ENCODE measurements at places on chromosomes 7 and 10.

- DNase-seq = no peak
These were observed 152.5 kb downstream of the PLXDC2 start for GRCh38 chr10:19968745-19969144.

DNA sequence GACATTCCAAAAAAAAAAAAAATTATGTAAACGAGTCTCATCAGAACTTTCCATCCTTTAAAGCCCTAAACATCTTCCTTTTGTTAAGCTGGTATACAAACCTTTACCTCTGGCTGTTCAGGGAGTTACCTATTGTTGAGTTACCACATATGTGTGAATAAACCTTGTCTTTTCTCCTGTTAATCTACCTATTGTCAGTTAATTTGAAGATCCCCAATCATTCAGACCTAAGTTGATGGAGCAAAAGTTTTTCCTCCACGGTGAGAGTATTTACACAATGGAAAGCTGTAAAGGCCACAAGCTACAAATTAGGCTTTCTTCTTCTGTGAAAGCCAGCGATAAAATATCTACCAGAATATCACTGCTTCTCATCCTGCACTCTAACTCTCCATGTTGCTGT lies 80.3 kb downstream of the SKAP2 start:
- DNase-seq = no peak

- no peak for DNase-seq
These were observed 16.9 kb downstream of the MDFIC start for GRCh38 chr7:114938785-114939184.

- DNase-seq = no peak
These were observed 112.9 kb downstream of the VIPR2 start for GRCh38 chr7:159031750-159032149.

- no peak for DNase-seq
These were observed 6.6 kb upstream of the ITIH2 start for GRCh38 chr10:7696545-7696944.

DNA sequence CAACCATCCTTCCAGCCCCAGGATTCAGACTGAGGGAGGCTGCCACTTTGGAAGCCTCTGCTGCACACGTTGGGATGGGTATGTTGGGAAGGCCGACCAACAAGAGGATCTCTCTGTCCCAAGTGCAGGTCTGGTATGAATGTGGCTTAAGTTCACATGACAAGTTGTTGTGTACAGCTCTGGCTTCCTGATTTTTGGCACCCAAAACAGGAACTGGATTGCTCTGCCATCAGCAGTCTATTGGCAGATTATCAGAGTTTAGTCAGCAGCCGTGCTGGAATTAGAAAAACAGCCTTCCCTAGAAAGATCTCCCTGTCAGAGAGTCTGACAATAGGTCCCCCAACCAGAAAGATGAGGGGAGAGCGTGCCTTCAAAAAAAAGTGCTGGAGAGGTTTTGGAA lies 66.9 kb downstream of the GOLGA7B start:
- no peak for DNase-seq

DNA sequence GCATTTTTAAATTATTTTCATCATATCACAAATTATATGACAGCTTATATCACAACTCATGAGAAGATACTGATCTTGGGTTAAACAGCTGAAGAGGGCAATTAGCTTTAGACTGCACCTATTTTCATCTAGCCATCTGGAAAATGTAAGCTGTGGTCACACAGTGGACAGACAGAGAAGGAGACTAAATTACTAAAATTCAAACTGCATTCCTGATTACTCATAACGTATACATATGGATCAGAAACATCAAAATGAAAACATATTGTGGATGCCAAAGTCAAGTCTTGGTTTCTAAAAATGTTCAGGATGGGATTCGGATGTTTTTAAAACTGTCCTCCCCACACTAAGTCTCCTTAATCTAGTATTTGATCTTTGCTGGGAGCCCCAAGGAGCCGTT lies 6.6 kb downstream of the BBIP1 start:
- peak; percentile 76 for DNase-seq

DNA sequence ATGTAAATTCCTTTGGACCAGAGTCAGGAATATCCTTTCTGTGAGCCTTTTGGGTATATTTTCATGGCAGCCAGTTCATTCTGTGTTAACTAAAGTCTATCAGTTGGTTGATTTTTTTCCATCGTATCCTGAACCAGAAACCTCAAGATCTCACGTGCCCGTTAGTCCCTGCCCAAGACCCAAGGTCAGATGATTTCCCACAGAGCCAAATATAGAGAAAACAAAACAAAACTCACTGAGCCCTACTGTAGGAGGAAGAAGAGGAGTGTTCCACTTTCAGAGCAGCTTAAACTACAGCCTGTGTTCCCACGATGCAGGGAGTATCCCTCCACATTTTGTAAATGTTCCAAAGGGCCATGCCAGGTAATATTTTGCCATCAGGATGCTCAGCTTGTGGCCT lies 96.0 kb upstream of the ADO start:
- DNase-seq = no peak

GRCh38 chr7:158414486-158414961 lies 173.1 kb downstream of the PTPRN2 start:
- no peak for DNase-seq

GRCh38 chr10:78301891-78302738 lies 268.5 kb downstream of the RPS24 start:
- peak; percentile 19 for DNase-seq

DNA sequence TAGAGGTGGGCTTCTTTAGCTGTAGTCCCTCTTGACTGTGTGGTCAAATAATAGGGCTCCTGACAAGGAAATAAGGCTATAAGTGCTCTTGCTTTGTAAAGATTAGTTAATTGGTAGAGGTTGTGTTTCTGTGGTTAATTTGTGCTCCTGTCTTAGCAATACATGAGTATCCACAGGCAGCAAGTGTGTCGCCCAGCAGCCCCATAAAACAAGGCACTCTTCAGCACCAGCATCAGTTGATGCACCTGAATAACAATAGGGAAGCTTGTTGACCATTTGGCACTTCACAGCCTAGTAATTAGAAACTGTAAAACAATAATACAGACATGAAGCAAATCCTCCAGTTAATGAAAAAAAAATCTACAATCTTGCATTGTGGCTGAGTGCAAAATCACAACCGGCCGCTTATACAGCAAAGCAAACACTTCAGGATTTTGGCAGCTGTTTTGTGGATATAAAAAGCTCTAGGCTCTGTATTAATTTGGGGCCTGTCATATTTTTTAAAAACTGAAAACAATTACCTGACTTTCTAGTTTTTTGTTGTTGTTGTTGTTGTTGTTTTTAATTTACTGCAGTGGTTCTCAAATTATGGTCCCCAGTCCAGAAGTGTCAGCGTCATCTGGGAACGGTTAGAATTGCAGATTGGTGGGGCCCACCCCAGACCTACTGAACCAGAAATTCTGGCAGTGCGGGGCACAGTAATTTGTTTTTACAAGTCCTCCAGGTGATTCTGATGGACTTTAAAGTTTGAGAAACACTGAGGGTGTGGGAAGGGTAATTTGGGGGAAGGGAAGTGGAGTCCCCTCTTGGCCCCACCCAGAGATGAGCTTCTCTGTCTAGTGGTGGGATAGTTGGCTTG lies 56.8 kb downstream of the AUTS2 start:
- DNase-seq = no peak

DNA sequence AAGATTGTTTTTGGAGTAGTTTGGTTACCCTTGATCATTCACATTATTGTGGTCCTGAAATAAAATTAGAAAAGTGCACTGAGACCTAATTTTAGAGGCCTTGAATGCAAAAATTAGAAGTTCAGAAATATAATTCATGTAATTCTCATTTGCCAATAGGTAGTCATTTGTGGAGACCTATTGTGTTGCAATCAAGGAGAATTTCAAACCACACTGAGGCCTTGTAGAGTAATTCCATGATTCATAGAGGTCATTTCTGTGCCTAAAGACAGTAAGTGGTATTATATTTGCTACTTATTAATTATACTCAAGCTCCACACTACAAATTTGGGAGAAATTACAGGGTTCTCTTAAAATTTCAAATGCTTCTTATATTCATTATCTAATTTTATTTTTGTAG lies 946.8 kb upstream of the POT1 start:
- peak; percentile 8 for DNase-seq

- no peak for DNase-seq
These were observed 408.7 kb downstream of the REEP3 start for GRCh38 chr10:63929831-63930467.

- DNase-seq = peak; percentile 19
These were observed 28.2 kb downstream of the ASNS start for GRCh38 chr7:97844036-97844435.

DNA sequence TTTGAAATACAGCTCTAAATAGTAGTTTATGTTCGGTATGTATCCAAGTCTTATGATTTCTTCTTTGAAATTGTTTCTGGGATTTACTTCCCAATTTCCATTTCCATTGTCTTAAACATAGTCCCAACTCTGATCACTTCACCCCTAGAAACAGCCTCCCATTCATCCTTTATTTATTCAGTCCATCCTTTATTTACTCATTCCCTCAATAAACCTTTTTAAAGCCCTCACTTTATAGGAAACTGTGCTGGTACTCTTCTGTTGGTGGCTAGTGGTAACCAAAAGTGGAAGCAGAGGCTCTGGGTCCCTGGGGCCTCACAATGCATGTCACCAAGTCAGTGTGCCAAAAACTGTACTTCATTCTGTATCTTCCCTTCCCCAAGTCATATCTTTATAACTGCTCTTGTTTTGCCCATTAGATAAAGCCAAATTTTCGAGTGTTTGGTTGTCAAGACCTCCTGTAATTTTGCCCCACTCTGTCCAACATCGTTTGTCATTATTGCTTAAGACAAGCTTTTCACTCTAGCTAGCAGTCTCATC lies 3.9 kb upstream of the EPC1 start:
- DNase-seq = no peak

DNA sequence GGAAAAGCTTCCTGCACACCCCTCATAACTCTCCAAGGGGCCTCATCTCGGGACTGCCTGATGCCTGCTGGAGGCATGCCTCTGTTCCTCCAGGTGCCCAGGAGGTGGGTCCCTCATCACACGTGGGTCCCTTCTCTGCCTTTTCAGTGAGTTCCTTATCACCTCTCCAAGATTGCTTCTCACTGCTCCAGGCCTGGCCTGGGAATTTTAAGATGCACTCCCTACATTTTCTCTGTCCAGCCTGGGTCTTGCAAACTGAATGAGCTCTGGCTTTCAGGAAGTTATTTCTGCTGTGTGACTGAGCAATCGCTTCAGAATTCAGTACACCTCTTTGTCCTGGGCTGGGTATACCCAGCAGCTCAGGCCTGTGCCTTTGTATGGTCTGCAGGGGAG lies 43.8 kb downstream of the LRRC18 start:
- no peak for DNase-seq

DNA sequence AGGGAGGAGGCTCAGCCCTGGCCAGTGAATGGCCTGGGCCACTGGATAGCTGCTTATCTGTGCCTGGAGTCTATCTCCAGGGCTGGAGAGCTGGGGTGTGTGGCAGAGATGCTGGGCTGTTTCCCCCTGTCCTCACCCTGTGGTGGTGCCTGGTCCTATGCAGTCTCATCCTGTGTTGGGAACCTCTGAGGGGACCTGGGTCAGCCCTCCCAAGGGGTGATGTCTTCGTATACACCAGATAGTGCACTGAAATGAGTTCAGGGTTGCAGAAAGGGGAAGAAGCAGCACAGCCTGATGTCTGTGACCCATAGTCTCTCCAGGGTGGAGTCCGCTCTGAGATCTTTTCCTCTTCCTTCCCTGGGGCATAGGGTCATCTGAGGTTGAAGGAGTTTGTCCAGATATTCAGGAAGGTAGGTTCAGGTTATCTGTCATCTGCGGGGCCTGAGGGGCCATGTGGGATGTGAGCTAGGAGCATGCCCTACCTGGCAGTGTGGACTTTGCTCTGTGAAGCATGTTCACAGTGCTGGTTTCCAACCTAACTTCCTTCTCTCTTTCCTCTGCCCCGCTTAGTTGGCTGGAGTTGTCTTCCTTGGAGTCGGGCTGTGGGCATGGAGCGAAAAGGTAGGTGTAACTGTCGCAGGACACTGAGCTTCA lies 33.4 kb upstream of the SH2D4B start:
- DNase-seq = no peak

GRCh38 chr7:121140790-121141189 lies 152.3 kb downstream of the CPED1 start:
- DNase-seq = no peak

GRCh38 chr10:16686054-16686902 lies 130.9 kb downstream of the RSU1 start:
- DNase-seq = no peak

DNA sequence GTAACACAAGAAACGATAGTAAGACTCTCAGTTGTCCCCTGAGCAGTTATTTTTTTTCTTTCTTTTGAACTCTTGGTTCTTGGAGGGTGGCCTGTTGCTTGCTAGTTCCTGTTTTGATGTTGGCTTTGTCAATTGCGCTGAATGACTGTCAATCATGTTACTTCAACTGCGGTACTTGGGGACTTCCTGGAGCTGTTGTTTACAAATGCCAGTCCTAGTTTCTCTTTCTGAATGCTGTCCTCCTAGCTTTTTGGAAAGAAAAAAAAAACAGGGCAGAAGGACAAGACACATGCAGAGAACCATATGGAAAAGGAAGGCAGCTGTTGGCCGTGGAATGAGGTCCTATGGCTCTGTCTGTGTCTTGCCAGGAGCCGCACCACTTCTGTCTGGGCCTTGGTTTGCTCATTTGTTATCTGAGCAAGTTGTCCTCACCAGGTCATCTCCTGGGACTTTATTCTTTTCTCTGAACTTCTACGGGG lies 7.0 kb upstream of the PDCD4 start:
- no peak for DNase-seq

GRCh38 chr10:49323896-49324270 lies 24.9 kb downstream of the C10orf71 start:
- no peak for DNase-seq

DNA sequence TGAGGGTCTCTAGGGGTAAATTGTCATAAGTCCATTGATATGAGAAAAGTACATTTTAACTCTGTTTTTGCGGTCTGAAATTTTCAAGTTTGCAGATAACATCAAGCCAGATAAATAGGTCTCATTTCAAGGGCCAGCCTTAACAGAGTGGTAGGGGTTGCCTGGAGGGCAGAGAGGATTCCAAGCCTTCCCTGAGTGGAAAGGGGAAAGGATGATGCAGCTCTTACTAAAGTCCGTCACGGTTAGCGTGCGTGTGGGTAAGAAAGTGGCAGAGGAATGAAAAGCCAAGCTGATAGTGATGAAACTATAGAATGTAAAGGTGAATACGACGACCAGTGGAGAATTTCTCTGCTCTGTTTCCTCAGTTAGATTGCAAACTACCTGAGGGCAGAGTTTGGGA lies 71.6 kb downstream of the ADRA2A start:
- no peak for DNase-seq

DNA sequence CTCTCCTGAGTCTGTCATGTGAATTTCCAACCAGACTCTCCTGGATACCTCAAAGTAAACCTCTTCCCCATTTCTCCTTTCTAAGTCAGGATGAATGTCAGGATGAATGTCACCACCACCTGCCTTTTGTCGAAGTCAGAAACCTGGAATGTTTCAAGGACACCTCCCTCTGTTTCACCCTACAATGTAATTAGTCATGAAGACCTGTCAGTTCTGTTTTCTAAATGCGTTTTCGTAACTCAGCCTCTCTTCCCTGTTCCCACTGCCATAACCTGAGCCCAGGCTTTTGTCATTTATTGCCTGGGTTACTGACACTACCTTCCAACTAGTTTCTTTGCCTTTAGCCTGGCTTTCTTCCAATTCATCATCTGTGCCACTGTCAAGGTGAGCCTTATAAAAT lies 5.5 kb upstream of the STN1 start:
- no peak for DNase-seq

GRCh38 chr7:50681432-50682045 lies 101.2 kb downstream of the GRB10 start:
- no peak for DNase-seq

- DNase-seq = no peak
These were observed 72.0 kb upstream of the MTPN start for GRCh38 chr7:136049117-136049516.

Measured in ELR (cell line).